NCI-H526 (cell line): ENCODE measurements at places on chromosomes 5 and 9.

DNA sequence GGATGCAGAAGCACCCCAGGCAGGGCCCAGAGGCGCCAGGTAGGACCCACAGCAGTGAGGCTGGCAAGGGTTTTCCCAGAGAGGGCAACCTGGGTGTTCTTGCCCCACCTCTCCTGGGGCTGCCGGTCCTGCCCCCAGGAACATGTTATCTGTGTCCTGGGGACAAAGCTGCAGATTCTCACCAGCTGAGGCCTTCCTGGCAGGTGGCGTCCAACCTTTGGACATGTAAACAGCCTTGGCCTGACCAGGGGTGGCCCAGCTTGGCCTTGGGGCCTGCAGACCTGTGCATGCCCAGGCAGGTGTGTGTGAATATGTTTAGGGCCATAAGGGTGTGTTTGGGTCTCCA lies 101.8 kb upstream of the LARP1 start:
- DNase-seq: no peak

DNA sequence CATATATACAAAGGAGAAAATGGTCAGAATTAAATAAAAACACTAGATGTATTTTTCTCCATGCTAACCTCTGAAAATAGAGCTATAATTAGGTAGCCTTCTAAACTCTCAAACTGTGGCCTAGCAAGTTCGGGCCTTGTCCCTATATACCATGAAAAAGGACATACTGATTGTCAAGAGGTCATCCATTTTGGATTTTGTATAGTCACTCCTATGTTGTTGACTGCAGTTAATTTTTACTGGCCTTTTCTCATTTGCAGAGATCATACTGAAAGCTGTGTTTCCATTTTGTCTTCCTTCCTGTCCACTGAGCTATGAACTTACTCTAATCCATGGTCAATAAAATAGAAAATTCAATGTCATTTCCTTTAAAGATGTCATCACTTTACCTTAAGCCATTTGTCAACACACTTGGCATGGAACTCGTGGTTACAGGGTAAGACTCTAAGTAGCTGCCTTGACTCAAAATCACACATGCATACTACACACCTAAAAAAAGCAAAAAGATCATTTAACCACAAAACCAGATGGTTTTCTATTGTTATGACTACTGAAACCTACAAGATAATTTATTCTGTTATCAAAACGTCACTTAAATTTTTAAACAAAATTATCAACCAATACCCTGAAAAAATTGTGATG lies 58.0 kb downstream of the RNF38 start:
- no peak for DNase-seq

DNA sequence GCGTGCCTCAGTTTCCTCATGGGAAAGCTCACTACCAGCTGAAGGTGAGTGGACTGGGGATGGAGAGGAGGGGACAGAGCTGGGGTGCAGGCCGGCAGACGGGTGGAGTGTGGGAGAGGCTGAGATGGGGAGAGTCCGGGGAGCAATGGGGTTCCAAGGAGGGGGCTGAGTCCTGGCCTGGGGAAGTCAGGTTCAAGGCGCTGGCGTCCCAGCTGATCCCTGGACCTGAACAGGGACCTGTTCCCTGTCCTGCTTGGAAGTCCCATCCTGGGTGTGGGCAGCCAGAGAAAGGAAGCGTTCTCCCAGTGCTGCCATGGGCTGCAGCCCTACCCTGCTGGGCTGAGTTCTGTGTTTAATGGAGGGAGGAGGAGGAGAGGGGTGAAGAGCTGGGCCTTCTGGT lies 60.9 kb upstream of the GNE start:
- DNase-seq: no peak

DNA sequence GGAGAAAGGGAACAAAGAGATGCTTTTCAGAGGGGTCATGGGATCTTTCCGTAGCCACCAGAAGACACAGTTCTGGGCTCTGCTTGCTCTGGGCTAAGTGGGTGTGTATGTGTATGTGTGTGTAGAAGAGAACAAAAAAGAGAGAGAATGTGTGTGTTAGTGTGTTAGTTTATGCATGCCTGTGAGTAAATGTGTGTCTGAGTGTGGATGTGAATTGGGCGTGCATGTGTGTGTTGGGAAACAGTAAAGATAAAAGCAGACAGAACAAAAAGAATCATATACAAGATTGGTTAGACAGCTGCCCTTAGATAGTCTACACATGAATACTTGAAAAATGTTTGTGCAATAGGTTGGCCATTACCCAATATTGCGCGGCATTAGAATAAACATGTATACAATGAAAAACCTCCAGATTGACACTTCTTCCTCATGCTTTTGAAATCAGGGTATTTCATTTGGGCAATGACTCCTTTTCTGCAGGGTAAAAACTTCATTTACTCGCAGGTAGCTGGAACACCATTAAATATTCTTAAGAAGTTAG lies 36.5 kb upstream of the HSPA9 start:
- DNase-seq: no peak

- no peak for DNase-seq
These were observed 43.0 kb downstream of the AP3S1 start for GRCh38 chr5:115884704-115885103.

DNA sequence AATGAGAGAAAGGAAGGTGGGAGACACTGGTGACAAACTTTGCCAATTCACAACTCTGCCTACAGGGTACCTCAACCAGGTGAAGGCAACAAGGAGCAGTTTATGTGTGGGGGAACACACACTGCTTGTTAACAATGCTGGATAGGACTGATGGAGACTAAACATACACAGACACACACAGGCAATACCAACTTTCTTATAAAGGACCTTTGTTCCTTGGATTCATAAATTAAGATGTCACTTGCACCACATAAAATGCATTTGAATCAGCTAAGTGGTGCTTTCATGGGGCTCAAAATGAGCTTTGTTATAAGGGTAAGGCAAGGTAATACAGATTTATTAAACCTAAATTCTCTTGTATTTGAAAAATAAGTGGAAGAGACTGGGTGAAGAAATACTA lies 4.0 kb downstream of the TSTD2 start:
- no peak for DNase-seq

- no peak for DNase-seq
These were observed 51.1 kb downstream of the MAST4 start for GRCh38 chr5:66647146-66647856.

- no peak for DNase-seq
These were observed 809.4 kb downstream of the PRELID2 start for GRCh38 chr5:145025775-145026174.

DNA sequence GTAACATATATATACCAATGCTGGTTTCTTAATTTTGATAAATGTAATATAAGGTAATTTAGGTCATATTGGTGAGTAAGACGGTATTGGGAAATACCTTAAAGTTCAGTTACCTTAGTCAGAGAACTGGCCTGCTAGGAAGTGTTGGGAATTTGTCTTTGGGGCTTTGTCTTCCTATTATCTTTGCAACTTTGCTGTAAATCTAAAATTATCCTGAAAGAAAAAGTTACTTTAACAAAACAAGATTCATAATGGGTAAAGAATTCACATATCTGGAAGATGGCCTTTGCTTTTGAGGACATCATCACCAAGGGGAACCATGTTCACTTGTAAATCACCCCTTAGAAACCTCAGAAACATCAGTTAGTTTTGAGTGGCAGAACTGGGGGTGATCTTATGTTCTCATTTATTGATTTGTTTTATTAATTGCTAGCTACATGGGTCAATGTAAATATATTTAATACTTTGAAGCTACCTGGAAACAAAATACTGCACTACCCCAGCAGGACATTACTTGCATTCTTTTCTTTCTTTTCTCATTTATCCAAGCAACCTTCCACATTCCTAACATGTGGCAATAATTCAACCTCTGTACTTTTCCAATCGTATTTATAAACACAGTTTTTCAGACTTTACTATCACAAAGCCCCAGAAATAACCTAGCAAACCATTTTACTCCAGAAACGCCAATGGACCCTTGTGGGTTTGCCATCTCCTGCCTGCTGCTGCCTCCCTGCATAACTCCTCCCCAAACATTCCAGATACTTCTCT lies 41.4 kb downstream of the GLIS3 start:
- DNase-seq: no peak

- no peak for DNase-seq
These were observed 5.1 kb upstream of the SMIM15 start for GRCh38 chr5:61167382-61167781.

GRCh38 chr5:126754609-126755008 lies 22.3 kb upstream of the LMNB1 start:
- DNase-seq: no peak

GRCh38 chr5:10306806-10307205 lies 896 bp downstream of the CMBL start:
- no peak for DNase-seq

DNA sequence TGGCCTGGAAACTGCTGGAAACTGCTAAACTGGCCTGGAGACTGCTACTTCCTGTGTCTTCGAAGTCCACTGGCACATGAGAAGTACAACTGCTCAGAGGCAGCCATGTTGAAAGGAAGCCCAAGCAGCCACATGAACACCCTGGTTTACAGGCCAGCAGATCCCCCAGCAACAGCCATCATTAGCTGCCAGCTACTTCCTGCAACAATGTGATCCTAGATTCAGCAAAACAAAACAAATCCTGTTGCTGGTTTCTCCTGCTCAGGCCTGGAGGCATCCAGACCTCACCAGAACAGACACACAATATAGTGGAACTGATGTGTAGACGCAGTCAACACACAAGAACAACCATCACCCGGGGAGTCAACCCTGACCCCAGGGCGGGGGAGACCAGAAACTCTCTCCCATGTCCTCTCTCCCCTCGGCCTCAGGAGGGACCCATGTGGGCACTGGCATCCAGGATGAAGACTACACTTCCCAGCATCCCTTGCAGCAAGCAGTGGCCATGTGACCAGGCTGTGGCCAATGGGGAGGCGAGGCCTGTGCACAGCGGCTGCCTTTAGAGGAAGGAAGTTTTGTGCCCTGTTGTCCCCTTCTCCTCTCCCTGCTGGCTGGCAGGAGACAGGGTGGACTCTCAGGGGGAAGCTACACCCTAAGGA lies 9.2 kb upstream of the LCN15 start:
- peak; percentile 34 for DNase-seq

GRCh38 chr5:114418176-114419066 lies 56.6 kb downstream of the KCNN2 start:
- DNase-seq: no peak

GRCh38 chr5:81134066-81134465 lies 99.1 kb upstream of the CKMT2 start:
- no peak for DNase-seq

DNA sequence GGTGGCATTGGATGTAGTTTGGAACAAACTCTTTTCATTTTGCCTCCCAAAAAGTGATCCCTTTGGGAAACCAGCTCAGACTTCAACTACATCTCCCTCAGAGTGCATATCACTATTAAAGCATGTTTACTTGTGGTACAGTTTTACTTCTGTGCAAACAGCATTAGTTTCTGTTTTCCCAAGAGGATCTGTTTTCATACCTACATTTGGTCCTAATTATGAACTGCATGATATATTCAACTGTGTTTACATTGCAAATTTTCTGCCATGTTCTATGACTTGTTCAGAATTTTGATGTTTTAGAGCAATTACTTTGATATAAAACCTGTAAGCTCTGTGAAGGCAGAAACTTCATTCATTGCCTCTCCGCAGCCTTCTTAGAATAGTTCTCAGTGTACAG lies 681.5 kb upstream of the ACO1 start:
- DNase-seq: peak; percentile 45

DNA sequence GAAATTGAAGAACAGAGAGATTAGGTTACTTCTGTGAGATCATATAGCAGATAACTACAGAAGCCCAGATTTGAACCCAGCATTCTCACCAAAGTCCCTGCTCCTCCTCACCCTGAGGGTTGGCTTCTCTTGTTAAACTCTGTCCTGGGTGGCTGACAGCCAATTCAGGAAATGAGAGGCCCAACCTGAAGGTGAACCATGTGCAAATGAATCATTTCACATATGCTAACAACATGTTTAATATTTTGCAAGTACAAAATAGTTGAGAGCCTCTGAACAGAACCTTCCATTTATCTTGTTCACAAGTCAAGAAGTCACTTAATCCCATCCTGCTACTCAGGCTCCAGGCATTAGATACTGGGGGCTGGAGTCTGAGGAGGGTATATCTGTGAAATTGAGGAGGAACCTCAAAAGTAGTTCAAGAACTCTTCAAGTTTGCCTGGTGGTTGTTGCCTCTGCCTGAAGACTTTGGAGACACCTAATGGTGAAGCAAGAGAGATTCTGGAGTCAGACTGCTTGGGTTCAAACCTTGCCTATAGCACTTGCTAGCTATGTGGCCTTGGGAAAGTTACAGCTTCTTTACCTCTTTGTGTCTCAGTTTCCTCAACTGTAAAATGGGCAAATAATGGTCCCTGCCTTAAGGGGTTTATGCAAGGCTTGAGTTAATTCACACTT lies 564.0 kb downstream of the PSAT1 start:
- DNase-seq: no peak

DNA sequence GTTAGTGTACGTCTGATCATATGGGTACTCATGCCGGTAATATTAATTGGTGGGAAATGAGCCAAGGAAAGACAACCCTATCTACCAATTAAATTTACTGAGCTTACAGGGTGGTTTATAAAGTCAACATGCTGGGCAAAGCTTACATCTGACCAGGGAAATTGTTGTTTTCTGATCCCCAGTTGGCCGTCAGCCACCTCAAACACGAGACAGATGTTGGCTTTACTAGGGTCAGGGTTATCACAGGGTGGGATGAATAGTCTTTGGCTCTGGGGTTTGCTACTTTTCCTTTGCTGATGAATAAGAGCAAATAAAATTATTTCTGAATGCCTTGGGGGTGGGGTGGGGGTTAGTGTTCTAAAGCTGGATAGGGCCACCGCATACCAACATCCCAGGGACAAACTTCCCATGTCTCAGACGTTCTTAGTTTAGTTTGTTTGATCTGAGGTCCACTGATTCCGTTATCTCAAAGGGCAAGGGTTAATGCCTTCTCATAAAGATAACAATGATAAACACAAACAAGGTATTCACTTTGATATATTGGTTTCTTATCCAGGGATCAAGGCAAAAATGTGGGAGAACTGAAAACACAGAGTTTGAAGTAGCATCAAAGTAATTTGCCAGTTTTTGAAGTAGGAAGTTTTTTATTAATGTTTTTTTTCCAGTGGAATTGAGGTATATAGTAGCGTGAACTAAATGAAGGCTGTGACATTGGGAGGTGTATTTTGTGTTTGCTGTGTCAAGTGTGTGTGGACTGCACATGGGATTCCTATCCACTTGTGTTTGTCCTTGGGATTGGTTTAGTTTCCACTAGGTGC lies 109.1 kb upstream of the RPS23 start:
- DNase-seq: no peak

- DNase-seq: no peak
These were observed 221.1 kb downstream of the ENC1 start for GRCh38 chr5:74419468-74419867.

- DNase-seq: no peak
These were observed 26.2 kb downstream of the IRF1 start for GRCh38 chr5:132464156-132464939.

DNA sequence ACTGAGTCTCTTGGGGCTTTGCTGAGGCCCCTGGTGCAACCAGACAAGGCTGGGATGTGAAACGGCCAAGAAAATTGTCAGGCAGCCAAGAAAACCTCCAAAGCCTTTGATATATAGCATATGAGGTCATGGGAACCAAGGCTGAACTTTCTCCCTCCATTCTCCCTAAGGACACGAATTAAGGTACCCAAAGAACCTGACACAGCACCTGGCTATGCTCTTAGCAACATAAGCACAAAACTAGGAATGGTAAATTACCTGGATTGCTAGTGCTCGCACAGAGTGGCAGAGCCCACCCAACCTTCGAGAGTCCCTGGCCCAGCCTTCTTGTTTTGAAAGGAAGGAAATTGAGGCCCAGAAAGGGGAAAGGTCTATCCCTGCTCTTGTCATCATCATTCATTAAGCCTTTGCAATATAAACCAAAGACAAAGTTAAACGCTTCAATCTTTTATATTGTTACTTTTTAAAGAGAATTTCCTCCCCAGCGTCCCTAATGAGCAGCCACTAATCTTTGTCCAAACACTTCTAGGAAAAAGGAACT lies 220.0 kb upstream of the NR4A3 start:
- no peak for DNase-seq

- peak; percentile 67 for DNase-seq
These were observed 44.4 kb downstream of the SEC61B start for GRCh38 chr9:99266255-99267023.
